ENCODE measurements at places on chromosomes 7 and 10. TPM values are rescaled to one million over a fixed set of nuclear protein-coding genes. Genes with fewer than 3 reads are reported as not detected.

DNA sequence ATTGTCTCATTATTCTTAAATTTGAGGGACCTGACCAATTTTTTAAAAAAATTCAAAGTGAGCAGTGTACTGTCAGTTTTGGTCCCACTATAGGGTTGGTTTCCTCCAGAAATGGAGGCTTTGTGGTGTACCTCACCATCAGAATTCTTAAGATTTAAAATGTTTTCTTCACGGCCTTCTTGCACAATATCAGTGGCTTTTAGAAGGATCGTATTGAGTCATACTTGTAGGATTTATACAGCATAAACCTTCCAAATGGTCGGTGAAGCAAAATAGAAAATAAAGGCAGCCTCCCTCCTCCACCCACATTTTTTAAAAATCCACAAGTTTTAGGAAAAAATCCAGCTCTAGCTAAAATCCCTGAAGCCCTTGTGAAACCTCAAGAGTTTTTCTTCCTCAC lies 126.4 kb downstream of the RNLS start:
- DNase-seq: no peak

DNA sequence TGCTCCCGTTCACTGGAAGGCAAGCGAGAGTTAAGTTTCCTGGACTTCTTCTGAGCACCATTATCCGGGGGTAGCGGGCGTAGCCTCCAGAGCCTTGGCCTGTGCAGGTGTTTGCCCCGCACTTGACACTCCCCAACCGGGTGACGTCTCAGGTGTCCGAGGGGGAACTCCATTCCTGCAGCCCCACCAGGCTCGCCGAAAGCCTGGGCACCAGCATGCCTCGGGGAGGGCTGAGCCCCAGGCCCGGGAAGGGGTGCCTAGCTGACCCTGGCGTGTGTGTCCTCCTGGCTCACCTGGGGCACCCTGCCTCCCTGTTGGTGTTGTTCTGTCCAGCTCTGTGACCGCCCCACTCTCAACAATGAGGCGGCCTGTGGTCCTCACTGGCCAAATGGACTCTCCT lies 109.4 kb upstream of the GPR26 start:
- no peak for DNase-seq

DNA sequence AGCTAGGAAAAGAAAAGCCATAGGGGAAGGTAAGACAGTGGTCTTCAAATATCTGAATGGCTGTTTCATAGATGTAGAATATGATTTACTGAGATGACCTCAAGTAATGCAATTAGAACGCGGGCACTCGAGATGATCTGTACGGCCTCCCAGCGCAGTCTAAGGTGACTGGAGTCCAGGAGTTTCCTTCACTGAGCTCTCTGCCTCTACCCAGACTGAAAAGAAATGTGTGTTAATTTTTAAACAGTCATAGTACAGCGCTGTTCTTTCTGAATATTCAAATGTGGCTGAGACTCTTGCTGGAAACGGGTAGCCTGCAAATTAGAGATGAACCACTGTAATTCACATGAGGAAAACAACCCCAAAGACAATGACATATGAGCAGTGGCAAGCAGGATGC lies 562.4 kb upstream of the AUTS2 start:
- no peak for DNase-seq

PRKG1 gene
- total RNA-seq: 4.4 TPM
